ENCODE measurements at places on chromosomes 2 and 18.

DNA sequence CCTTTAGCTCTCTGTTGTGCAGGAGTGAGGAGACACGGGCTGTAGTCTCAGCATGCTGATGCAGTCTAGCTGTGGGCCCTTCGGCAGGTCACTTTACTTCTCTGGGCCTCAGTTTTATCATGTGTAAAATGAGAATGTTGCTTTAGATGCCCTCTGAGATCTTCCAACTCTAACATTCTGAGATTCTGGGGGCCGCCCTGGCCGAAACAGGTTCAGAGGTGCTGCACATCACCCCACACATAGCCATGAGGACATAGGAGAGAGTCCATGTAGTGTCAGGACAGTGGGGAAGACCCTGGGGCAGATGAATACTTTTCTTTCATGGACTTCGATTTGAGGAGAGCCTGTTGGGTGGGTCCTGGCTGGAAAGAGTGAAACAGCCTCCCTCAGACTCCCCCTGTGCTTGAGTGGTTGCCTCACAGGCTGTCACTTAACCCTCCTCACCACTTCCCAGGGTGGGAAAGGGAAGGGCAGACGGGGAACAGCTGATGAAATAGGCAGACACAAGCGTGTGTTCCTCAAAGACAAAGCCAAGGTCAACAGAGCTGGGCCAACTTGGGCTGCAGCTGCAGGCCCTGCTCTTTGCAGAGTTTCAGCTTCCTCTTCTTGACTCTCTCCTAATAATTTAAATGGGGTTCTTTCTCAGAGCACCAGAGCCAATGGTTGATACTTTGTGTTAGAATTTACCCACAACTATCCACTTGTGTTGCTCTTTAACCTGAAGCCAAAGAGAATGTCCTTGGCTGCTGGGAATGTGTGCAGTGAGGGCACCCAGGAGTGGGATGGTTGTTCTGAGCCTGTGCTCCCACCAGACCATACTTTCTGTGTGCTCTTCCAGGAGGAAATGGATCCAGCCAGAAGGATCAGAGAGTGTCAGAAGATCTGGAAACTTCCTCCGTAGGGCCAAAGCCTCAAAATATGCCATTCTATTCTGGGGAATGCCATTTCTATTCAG, 14.7 kb upstream of the MRPL33 start:
- peak; percentile 74 for DNase-seq

GRCh38 chr2:74856004-74856578, 22.2 kb downstream of the HK2 start:
- DNase-seq, result no peak

DNA sequence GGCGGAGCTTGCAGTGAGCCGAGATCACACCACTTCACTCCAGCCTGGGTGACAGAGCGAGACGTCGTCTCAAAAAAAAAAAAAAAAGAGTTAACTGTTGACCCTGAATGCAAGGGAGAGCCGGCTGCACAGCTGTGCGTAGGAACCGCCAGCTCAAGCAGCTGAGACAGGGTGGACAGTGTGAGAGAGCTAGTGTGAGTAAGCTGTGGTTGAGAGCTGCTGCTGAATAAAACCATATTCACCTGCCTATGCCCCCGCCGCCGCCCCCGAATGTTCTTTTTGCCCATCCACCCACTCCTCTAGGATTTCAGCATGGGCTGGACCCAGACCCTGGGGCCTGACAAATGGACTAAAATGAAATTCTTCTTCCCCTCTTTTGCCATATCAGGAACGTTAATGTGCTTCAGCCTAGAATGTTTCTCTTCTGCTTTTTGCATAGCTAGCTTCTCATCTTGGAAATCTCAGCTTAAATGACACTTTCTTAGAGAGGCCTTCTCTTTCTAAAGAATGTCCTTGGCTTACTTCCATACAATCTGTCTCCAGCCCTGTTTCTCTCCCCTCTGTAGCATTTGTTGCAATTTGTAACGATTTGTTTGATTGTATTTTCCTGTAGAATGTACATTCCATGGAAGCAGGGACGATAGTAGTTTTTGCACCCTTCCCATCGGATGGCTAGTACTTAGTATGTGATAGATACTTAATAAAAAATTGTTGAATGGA, 142.7 kb downstream of the KLHL14 start:
- no peak for DNase-seq

- no peak for DNase-seq
Observed at GRCh38 chr2:187294043-187294442, 154.0 kb downstream of the CALCRL start.

DNA sequence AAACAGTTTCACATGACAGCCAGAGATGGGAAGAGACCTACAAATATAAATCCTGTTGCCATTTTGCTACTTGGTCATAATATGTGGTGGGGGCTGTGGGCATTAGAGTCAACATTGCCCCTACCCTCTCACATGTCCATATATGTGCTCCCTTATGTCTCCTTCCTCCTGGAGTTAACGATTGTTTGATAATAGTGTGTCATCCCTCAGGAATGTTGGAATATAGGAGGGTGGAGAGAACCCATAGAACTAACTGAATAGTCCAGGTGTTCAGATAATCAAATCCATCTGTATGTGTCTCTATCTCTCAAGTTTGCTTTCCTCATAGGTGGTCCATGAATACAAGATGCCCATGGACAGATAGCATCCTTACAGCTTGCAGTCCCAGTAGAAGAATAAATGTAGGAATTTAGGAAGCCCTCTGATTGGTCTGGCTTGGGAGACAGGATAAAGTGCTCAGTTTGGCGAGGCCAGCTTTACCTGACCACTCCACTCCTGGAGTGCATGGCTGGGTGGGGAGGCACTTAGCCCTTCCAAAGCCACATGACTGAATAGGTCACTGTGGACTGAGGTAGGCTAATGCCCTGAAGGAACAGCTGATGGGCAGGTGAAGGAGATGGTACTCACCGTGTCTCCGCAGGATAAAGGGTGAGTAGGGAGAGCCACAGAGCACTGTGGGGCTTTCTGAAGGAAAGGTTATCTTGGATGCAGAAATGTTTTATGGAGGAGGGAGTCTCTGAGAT, 166.9 kb downstream of the CDCA7 start:
- DNase-seq, result no peak

GRCh38 chr2:56801214-56801613, 617.4 kb downstream of the CCDC85A start:
- no peak for DNase-seq

DNA sequence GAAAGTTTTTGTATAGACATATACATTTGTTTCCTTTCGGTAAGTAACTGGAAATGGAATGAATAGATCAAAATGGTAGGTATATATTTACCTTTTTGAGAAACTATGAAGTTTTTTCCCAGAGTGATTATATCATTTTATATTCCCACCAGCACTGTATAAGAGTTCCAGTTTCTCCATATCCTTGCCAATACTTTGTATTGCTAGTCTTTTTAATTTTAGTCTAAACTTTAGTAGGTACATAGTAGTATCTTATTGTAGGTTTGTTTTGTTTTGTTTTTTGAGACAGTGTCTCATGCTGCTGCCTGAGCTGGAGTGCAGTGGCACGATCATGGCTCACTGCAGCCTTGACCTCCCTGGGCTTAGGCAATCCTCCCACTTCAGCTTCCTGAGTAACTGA, 56.6 kb downstream of the AGPS start:
- peak; percentile 31 for DNase-seq

- peak; percentile 44 for DNase-seq
Observed at GRCh38 chr2:68925295-68925896, 27.3 kb downstream of the GKN2 start.

DNA sequence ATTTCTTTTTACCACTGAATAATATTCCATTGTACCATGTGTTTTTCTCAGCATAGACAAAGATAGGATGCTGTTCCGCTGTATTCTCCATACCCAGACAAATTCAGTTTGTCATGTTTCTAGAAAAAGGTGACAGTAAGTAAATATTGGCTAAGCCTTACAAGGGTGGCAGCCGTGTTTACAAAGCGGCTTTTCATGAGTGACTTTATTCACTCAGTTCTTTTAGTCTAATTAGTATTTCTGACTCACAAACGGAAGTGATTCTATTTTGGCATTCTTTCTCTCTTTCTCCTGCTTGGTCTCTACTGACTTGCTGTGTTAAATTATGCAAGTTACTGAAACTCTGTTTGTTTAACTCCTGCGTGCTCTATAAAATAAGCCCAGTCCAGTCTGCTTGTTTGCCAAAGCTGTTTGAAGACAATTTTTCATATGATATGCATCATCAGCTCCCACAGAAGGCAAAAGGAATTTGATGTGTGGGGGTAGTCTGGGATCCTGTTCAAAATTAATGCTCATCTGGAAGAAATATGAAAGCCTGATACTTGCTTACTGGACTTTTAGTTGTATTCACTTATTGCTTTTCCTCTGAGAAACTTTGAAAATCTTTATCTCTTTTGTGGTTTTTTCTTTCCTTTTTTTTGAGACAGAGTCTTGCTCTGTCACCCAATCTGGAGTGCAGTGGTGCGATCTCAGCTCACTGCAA, 2.3 kb upstream of the PLEKHH2 start:
- no peak for DNase-seq

DNA sequence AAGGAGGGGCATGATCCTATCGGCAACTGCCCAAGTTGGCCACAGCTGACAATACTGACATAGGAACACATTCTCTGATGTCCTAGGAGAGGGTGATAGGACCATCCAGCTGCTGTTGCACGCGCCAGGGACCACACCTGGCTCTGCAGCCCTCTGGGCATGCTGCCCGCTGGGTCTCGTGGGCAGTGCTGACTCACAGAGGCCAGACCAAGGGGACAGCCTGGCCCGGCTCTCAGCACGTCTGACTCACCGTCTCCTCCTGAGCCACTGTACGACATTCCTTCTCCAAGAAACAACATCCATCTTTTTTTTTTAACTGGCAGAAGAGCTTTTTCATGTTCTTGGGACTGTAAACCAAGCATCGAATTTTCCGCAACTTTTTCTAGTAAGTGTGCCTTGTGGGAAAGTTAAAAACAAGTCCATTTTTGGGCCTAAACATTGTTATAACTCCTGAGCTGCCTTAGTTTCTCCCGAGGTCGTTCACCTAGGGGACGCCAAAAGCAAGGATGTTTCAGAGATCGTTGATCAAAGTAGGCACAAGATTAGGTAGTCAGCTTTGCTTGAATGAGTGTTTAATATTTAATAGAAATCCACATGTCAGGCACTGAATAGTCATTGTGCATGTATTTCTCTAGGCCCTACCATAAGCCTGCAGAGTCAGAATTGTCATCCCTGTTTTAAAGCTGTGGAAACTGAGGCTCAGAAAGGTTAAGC, 100.3 kb downstream of the TTC32 start:
- DNase-seq, result no peak

GRCh38 chr2:134127496-134127895, 126.4 kb upstream of the MGAT5 start:
- DNase-seq, result no peak

- DNase-seq, result no peak
Observed at GRCh38 chr2:18186816-18187613, 308.5 kb downstream of the KCNS3 start.

- DNase-seq, result peak; percentile 39
Observed at GRCh38 chr2:230356084-230356483, 29.1 kb downstream of the SP140L start.

DNA sequence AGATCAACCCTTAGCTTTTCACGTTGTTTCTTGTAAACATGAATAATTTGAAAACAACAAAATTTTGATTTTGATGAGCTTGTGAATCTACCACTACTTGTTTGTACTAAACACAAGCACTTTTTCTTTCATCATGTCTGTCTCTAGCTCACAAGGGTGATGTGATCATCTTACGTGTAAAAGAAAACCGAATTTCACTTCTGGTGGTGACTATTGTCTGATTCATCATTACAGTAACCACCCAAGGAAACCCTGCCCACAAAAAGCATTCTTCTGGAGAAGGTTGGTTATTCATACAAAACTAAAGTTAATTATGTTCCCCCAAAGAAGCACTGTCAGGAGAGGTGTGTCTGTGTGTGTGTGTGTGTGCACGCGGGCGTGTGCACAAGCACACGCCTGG, 285.4 kb downstream of the ZNF516 start:
- DNase-seq, result peak; percentile 2

DNA sequence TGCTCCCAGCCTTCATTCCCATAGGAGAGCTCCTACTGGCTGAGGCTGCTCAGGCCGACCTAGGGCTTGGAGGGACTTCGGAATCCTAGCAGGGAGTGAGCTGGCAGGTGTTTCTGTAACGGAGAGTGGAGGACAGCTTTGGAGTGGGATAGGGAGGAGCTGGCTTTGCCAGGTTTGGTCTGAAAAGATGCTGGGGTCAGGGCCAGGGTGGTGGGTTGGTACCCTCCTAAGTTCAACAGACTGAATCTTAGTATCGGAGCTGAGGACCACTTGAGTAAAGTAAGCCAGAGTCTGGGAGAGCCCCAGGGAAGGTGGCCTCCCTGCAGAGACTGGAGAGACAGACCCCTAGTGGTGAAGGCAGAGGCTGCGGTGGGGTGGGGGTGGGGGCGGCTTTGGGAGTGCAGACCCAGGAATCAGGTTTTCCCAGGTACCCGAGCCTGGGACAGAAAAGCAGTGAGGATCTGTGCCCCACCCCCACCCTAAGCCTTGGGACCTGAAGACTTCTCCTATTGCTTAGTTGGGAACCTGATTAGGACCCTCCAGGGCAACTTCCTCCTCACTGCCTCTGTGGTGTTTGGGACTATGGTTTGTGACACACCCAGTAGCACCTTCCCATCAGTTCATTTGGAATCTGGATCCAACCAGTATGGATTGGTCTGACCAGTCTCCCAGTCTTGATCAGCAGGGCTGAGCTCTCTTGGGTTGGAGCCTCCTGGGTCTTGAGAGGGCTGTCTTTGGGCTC, 3.0 kb downstream of the CNNM4 start:
- DNase-seq, result no peak

Data from inflammatory macrophage treated with lipopolysaccharide for 4 hours (primary cell).